ENCODE measurements at places on chromosomes 3 and 15. TPM values are rescaled to one million over a fixed set of nuclear protein-coding genes. Genes with fewer than 3 reads are reported as not detected.

SUCNR1 gene
- polyA plus RNA-seq = 0.28 TPM

SLC2A2 gene
- not detected for polyA plus RNA-seq

CCDC54 gene
- polyA plus RNA-seq = not detected

ITPKA gene
- polyA plus RNA-seq = not detected

MYH15 gene
- not detected for polyA plus RNA-seq

ACAN gene
- polyA plus RNA-seq = not detected

LRRC31 gene
- polyA plus RNA-seq = not detected

IL17RE gene
- polyA plus RNA-seq = not detected

BFSP2 gene
- not detected for polyA plus RNA-seq

KLHDC8B gene
- 12.9 TPM for polyA plus RNA-seq

HIGD1A gene
- polyA plus RNA-seq = 115 TPM

SCN11A gene
- not detected for polyA plus RNA-seq

GPR149 gene
- not detected for polyA plus RNA-seq

PIK3CA gene
- 7.4 TPM for polyA plus RNA-seq
